ENCODE measurements at places on chromosomes 6 and 20. TPM values are rescaled to one million over a fixed set of nuclear protein-coding genes. Genes with fewer than 3 reads are reported as not detected.

CRISP3 gene
- total RNA-seq: not detected

DNA sequence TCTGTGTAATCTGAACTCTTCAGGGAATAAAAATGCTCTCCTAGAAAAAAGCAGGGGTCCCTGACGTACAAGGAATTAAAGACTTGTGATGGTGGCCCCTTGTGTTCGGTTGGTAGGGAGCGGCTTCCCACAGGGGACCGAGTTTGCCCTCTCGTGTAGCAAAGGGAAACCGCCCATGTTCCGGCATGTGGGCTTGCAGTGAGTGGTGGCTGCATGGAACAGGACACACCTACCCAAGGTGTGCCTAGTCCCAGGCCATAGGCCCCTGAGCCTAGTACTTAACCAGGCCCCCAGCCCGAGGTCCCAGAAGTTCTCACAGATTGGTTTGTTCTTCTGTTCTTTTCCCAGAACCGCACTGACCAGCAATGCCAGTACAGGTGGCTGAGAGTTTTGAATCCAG is 15.5 kb downstream of the MYBL2 start:
- no peaks in the 10 kb centered on the region for H3K36me3 ChIP-seq
- no peak overlapping the region for H3K27ac ChIP-seq
- no peaks in the 10 kb centered on the region for H3K4me1 ChIP-seq
- DNase-seq: no peak
- no peak overlapping the region for H3K4me3 ChIP-seq

ZSCAN23 gene
- total RNA-seq: 1.5 TPM

SIRPG gene
- not detected for total RNA-seq

- H3K4me3 ChIP-seq: no peak overlapping the region
- no peaks in the 10 kb centered on the region for H3K27me3 ChIP-seq
- H3K4me1 ChIP-seq: no peaks in the 10 kb centered on the region
Measured at GRCh38 chr6:134980846-134981245, 30.9 kb upstream of the ALDH8A1 start.

DNA sequence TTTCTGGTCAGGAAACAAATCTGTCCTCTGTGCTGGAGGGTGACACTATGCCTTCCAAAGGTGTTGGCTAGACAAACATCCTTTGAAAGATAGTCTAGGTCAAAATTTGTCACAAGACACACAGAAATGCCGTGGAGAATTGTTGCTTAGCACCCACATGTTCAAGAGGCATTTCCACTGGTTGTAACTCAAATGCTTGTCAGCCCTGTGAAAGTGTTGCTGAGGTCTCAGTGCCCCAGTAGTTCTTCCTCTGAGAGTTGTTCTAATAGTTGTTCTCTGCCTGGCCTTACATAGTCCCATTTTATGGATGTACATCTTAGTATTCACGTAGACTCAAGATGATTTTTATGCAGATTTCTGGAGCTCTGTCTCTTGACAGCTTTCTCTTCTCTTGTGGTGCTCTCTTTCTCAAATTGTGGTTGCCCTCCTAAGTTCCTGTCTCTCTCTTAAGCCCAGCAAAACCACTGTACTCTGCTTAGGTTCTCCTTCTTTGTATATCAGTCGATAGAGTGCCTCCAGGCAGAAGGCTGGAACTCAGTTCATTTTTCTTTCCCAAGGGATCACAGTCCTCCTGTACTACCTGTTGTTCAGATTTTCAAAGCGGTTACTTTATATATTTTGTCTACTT is 39.5 kb upstream of the REV3L start:
- H3K27me3 ChIP-seq: no peaks in the 10 kb centered on the region
- H3K27ac ChIP-seq: no peak overlapping the region

DNA sequence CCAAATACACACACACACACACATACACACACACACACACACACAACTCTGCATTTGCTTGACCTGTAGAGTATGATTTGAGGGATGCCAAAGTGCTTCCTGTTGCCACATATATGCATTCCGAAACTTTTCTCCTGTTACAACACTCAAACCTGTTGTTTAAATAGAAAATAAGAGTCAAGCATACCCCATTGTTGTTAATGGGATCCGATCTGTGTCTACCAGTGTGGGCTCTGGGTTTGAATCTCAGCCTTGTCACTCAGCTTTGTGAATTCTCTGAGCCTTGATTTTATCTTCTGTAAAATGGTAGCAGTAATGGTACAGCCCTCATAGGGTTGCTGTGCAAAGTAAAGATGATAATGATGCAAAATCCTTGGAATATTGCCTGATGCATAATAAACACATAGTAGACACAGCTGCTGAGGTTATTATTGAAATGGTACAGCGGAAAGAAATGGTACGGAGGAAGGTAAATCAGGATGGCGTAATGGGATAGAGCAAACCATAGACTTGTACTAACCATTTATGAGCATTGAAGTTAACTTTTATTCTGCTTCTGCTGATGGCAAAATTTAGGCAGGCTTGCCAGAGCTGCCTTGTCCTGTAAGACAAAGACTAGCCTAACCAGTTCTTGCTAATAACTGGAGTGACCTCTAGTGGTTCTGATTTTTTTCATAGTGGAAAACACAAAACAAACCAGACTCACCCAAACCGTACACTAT is 113.5 kb upstream of the PHACTR1 start:
- H3K4me3 ChIP-seq: no peak overlapping the region
- no peak overlapping the region for H3K27ac ChIP-seq
- no peaks in the 10 kb centered on the region for H3K27me3 ChIP-seq

DNA sequence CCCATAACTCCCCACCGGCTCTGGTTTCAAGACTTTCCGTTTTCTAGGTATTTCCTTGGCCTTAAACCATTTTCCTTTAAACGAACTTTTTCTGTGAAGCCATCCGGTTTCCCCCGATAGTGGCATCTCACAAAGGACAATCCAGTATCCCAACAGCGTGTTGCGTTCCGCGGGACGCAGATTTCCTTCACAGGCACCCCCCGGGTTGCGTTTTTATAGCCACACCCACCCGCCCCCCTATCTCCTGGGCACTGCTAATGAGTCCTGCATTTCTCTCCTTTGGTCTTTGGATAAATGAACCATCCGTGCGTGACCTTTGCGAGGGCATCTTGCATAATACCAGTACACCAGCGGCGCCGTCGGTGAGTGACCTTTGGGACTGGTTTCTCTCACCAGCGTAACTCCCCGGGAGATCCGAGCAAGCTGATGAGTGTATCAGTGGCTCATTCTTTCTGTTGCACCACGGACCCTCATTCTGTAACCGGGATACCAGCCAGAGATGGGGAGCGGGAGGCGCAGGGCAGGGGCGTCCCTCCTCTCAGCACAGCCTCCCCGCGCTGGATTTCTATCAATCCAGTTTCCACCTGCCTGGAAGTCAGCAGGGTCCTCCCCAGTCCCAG is 586 bp upstream of the NQO2 start:
- no peaks in the 10 kb centered on the region for H3K36me3 ChIP-seq
- peak overlapping the region; percentile 92 for H3K4me3 ChIP-seq
- H3K27ac ChIP-seq: peak overlapping the region; percentile 89
- no peaks in the 10 kb centered on the region for H3K27me3 ChIP-seq
- DNase-seq: peak; percentile 97

MTFR2 gene
- 0.57 TPM for total RNA-seq

- no peak overlapping the region for H3K27ac ChIP-seq
- DNase-seq: no peak
- H3K4me1 ChIP-seq: no peaks in the 10 kb centered on the region
- no peak overlapping the region for H3K4me3 ChIP-seq
- H3K27me3 ChIP-seq: no peaks in the 10 kb centered on the region
Measured at GRCh38 chr6:6634735-6635075, 46.2 kb downstream of the LY86 start.

DNA sequence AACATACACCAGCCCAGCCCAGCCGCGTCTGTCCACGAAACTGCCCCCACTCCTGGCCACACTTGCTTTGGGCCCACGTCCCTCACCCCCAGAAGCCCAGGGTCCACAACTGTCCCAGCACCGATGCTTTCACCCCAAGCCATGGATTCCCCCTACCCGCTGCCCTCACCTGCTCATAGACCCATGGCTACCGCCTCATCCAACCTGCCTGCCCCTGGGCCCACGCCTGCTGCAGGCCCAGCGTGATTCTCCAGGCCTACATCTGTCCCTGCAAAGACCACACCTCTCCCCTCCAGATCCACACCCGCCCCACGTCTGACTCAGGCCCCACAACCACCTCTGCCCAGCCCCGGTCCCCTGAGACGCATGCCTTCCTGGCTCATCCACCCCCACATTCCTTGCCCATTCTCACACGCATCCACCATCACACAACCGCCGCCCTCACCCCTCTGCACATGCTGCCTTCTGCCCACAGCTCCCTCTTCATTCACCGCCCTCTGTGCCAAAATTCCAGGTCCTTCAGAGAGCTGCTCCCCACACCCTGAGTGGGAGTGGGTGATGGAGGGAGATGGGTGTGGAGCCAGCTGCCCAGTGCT is 86.7 kb downstream of the GRM4 start:
- no peaks in the 10 kb centered on the region for H3K27me3 ChIP-seq
- no peak for DNase-seq
- H3K4me3 ChIP-seq: no peak overlapping the region
- no peaks in the 10 kb centered on the region for H3K4me1 ChIP-seq
- no peak overlapping the region for H3K27ac ChIP-seq

- DNase-seq: no peak
- no peaks in the 10 kb centered on the region for H3K4me1 ChIP-seq
- H3K36me3 ChIP-seq: no peaks in the 10 kb centered on the region
- no peaks in the 10 kb centered on the region for H3K27me3 ChIP-seq
Measured at GRCh38 chr20:63124782-63125580, 91.0 kb downstream of the YTHDF1 start.

GRCh38 chr6:47357827-47358226 is 48.1 kb upstream of the TNFRSF21 start:
- H3K4me3 ChIP-seq: no peak overlapping the region
- H3K27me3 ChIP-seq: no peaks in the 10 kb centered on the region
- no peaks in the 10 kb centered on the region for H3K36me3 ChIP-seq
- DNase-seq: no peak

DNA sequence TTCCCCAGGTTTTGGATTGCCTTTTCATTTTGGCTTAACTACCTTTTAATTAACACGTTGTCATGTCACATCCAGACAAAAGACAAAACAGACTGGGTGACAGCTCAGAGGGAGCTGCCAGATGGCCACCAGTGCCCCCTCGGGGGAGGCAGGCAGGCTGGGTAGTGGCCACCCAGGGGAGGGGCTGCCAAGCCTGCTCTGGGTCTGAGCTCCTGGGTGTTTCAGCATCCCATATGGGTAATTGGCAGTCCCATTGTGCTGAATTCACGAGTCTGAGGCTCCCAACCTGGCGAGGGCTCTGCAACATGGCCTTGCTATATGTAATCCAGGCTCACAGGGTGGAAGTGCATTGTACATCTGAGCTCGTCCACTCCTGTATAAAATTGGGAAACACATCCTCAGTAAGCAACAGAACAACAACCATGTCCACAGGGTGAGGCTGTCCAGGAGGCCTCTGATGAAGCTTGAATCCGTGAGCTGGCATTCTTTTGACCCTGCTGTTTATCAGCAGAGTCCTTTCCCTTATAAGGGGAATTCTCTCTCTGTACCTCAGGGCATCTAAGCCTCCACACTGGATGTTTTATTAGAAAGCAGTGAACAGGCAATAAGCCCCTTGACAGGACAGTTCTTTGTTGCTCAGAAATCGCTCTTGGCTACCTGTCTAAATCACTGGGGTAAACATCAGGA is 111.7 kb upstream of the SLC22A23 start:
- H3K27ac ChIP-seq: no peak overlapping the region
- no peaks in the 10 kb centered on the region for H3K36me3 ChIP-seq
- H3K27me3 ChIP-seq: no peaks in the 10 kb centered on the region
- DNase-seq: no peak

HMGN4 gene
- 85.6 TPM for total RNA-seq

DNA sequence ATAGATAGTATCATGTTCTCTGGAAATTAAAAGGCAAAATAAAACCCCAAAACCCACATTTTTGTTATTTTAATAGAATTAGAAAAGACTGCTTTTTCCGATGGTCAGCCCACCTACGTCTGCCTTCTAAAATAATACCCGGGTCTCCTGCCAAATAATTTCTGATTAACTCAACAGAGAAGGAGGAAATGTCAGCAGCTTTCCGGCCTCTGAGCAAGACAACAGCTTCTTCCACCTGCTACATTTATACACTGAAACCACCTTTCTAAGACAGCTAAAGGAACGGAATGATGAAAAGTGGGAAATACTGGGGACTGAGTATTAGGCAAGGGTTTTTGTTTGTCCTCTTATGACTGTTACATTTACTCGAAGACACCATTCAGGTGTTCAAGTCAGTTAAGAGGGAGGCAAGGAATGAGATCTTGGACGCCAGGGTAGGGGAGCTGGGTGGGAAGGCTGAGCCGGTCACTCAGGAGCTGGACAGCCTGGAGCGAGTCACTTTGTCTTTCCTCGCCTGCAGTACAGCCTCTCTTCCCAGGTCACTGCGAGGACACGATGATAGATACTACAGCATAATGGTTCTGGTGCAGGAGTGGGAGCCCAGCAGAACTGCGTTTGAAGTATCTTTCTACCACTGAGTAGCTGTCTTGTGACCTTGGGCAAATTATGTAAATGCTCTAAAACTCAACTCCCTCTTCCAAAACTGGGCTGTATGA is 96.3 kb upstream of the QKI start:
- no peak overlapping the region for H3K4me3 ChIP-seq
- H3K4me1 ChIP-seq: no peaks in the 10 kb centered on the region
- no peaks in the 10 kb centered on the region for H3K36me3 ChIP-seq
- H3K27ac ChIP-seq: no peak overlapping the region

DNA sequence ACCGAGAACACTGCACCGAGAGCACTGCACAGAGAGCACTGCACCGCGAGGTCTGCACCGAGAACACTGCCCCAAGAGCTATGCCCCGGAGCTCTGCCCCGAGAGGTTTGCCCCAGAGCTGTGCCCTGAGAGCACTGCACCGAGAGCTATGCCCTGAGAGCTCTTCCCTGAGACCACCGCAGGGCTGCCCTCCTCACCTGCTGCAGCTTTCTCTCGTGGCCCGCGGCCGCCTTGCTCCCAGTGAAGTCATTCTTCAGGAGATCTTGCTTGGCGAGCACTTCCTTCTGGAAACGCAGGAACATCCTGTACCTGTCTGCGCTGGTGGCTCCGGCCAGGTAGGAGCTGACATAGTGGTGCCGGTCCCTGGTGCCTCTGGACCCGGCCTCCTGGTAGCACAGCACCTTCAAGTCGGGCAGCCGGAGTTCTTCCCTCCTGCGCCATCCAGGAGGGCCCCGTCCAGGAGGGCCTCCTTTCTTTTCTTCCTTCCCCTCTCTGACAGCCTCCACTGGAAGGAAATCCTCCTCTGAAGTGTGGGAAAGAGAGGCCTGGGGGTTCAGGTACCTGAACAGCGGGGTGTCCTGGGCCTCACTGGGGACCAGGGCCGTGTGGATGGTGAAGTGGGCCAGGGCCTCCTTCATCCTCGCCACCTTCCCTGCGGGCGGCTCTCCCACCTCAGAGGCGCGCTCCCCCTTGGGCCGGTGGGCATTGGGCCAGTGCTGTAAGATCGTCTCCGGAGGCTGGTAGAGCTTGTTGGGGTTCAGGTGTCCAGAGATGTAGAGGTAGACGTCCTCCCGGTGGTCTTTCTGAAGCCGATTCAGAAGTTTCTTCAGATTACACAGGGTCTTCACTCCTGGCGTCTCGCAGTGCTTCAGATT is 7.8 kb downstream of the C6orf118 start:
- no peaks in the 10 kb centered on the region for H3K36me3 ChIP-seq
- no peaks in the 10 kb centered on the region for H3K4me1 ChIP-seq

FERMT1 gene
- total RNA-seq: 0.33 TPM

- no peaks in the 10 kb centered on the region for H3K4me1 ChIP-seq
- no peak overlapping the region for H3K4me3 ChIP-seq
- no peak overlapping the region for H3K27ac ChIP-seq
- no peaks in the 10 kb centered on the region for H3K27me3 ChIP-seq
Measured at GRCh38 chr20:18621004-18621403, 33.1 kb downstream of the DTD1 start.

Measured in esophagus muscularis mucosa (tissue), 4 donors.